ENCODE measurements at places on chromosomes 12 and 14.

GRCh38 chr12:50571786-50572185 lies 67.0 kb downstream of the DIP2B start:
- no peak for DNase-seq

DNA sequence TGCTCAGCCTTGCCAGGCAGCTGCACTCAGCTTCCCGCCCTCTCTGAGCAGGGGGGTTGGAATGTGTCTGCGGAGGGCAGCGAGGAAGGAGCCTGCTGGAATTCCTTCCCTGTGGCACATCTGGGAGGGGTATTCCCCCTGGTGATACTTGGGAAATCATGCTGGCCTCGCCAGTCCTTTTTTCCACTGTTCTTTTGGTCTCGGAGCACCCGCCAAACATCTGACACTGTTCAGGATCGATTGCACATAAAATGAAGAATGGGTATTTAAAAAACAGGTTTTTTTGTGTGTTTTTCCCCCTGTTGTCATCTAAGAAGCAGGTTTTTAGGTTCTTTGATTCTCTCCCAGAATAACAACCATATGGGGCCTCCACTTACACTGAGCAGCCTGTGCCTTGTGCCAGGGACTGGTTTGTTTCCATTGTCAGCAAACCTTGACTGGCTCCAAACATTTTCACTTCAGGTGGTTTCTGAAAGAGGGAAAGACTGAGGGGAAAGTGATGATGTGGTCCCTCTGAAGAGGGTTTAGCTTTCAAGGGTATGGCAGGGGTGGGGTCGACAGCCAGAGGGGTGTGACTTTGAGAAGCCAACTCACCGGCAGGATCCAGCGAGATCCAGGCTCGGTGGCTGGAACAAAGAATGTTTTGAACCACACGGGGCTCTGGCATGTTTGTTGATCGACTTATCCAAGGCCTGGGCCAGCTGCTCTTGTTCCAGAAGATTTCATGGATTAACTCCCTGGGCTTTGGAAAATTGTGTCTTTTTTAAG lies 215.1 kb downstream of the CACNA1C start:
- DNase-seq: no peak

GRCh38 chr12:64779354-64779974 lies 20.3 kb upstream of the GNS start:
- DNase-seq: no peak

DNA sequence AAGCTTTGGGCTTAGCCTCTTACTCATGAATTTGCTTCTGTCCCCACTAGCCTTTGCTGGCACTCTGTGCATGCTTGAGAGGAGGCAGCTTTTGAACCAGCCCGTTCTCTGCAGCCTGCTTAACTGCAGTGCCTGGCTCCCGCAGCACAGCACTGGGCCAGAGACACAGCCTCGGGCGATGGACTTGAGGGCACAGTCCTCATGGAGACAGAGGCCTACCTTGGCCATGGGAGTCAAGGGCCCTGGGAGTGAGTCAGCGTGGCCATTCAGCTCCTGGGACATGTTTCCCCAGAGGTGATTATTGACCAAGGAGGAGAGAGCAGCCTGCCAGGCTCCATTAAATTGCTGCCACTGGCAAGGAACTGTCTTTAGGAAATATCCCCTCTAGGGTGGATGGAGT lies 93.5 kb downstream of the SMOC1 start:
- DNase-seq: no peak

- no peak for DNase-seq
These were observed 361.9 kb upstream of the FAR2 start for GRCh38 chr12:28787151-28787550.

GRCh38 chr12:116186482-116187150 lies 90.9 kb downstream of the MED13L start:
- no peak for DNase-seq

GRCh38 chr12:1845427-1845826 lies 25.1 kb downstream of the LRTM2 start:
- DNase-seq: no peak

GRCh38 chr14:66099451-66099850 lies 386.7 kb upstream of the CCDC196 start:
- DNase-seq: no peak

- DNase-seq: no peak
These were observed 1.9 kb downstream of the TMEM253 start for GRCh38 chr14:21102521-21103410.

DNA sequence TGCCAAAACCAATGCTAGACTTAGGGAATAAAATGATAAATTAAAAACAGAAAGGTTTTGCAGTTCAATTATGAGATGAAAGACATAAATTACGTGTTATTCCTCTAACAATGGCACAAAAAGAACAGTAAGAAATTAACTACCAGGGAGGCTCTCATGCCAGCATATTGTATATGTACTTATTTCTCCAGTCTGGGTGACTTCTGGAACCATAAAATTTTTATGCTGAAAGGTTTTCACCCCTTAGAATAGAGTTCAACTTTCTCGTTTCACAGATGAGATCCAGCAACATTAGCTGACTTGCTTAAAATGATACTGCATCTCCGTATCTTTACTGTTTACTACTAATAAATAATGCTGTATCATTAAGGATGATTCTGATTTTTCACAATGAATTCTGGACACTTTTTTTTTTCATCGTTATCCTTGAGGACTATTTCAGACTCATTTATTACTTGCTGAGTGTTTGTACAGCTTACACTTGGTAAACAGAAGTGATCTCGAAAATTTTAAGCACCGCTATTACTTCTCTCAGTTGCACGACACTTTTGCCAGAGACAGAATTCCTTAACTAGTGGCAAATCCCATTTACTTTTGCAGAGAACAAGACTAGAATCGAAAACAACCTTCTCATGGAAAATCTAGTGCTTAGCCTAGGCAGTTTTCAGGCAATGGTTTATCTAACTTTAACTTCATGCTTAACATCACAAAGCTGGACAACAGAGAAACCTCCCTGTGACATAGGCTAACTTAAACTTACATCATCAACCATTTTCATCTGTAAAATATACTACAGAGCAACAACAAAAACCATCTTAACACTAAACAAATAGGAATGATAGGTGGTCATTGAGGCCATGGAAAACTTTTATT lies 2.7 kb downstream of the RSRC2 start:
- no peak for DNase-seq

DNA sequence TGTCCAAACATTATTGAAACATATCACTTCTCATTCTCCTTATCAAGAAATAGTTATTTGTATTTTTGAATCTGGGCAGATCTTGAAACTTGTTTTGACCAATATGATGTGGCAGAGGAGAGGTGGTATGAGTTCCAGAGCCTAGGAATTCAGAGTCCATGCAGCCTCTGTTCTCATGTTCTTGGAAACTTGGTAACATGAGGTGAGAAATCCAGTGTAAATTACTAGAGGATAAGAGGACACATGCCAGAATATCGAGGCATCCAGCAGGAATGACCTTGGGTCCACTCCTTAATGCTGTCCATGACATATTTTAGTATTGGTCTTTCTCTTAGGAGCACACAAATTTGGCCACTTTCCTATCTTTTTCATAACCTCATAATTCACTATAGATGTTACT lies 1374.6 kb downstream of the FSCB start:
- DNase-seq: no peak

GRCh38 chr14:104799244-104800014 lies 1.5 kb upstream of the ZBTB42 start:
- no peak for DNase-seq

DNA sequence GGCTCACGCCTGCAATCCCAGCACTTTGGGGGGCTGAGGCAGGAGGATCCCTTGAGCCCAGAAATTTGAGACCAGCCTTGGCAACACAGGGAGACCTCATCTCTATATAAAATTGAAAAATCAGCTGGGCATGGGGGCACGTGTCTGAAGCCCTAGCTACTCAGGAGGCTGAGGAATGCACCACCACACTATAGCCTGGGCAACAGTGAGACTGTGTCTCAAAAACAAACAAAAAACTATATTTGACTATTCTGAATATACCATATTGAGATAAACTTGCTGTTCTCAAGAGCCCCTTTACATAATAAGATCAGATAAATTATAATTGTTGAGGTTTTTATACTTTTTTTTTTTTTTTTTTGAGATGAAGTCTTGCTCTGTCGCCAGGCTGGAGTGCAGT lies 44.9 kb upstream of the SRP54 start:
- no peak for DNase-seq

GRCh38 chr12:94046626-94047410 lies 101.6 kb upstream of the PLXNC1 start:
- DNase-seq: no peak

- DNase-seq: no peak
These were observed 12.3 kb downstream of the MAP3K12 start for GRCh38 chr12:53486736-53487487.

GRCh38 chr12:12387501-12387900 lies 30.6 kb downstream of the BORCS5 start:
- DNase-seq: no peak

DNA sequence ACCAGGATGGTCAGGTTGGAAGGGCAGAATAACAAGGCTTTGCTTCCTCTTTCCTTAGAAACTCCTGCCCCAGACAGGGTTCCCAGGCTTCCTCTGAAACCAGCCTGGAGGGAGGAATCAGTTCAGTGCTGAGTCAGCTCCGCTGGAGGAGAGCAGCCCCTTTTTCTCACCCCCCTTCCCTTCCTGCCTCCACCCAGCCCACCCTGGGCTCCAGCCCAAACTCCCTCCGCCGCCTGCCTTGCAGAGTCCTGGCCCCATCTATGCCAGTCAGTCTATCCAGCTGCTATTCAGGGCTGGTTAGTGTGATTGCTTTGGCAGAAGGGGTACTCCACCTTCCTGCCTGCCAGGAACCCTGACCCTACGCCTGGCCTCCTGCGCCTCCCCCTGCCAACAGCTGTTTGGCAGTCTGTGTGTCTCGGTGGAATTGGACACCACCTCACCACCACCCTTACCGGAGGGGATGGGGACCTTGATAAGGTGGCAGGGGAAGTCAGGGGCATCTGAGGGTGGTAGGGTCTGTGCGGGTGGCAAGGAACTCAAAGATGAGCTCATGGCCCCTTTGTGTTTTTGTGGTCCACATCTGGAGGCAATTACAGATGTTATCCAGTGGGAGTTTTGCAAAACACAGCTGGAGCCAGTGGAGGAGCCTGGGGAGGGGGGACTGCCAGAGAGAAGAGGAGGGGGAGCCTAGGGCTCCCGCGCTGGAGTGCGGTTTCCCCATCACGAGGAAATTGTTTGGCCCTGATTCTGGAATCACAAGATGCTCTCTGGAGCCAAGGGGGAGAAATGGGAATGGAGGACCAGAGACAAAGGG lies 12.2 kb downstream of the MMP14 start:
- no peak for DNase-seq

Data from stimulated activated CD4-positive, alpha-beta T cell treated with anti-CD3 and anti-CD28 coated beads, Interleukin-1b, Interleukin-23, amount 100 ng/mL, for 1 hour (primary cell).